ENCODE measurements at places on chromosomes 4 and X. TPM values are rescaled to one million over a fixed set of nuclear protein-coding genes. Genes with fewer than 3 reads are reported as not detected.

MAGEC1 gene
- not detected for total RNA-seq

LPAR4 gene
- 0.13 TPM for total RNA-seq

TRIM75 gene
- total RNA-seq = not detected

ADRA2C gene
- total RNA-seq = 0.31 TPM

WDR45 gene
- 25.9 TPM for total RNA-seq

AREG gene
- 0.32 TPM for total RNA-seq

TLR2 gene
- total RNA-seq = 4.7 TPM
